ENCODE measurements at places on chromosomes 1 and 21. TPM values are rescaled to one million over a fixed set of nuclear protein-coding genes. Genes with fewer than 3 reads are reported as not detected.

KRTAP24-1 gene
- not detected for total RNA-seq

NFASC gene
- 19.1 TPM for total RNA-seq

PRRX1 gene
- 270 TPM for total RNA-seq

GJC2 gene
- total RNA-seq: 14.8 TPM

PLA2G5 gene
- 6.9 TPM for total RNA-seq

GREM2 gene
- total RNA-seq: 7.7 TPM

WDR77 gene
- 33.0 TPM for total RNA-seq

FOXD3 gene
- total RNA-seq: not detected

LCE3D gene
- total RNA-seq: not detected

TCP10L gene
- 0.17 TPM for total RNA-seq

ADCY10 gene
- 0.15 TPM for total RNA-seq

SNIP1 gene
- total RNA-seq: 21.7 TPM

HYI gene
- total RNA-seq: 31.3 TPM

SPRR1A gene
- total RNA-seq: not detected

SH2D2A gene
- not detected for total RNA-seq

B3GALT2 gene
- 0.17 TPM for total RNA-seq

SAMSN1 gene
- 0.15 TPM for total RNA-seq

PPT1 gene
- 73.4 TPM for total RNA-seq

ST6GALNAC3 gene
- 0.99 TPM for total RNA-seq

C2CD4D gene
- total RNA-seq: not detected

ETV3L gene
- total RNA-seq: not detected

GBP1 gene
- 25.5 TPM for total RNA-seq

UBR4 gene
- total RNA-seq: 126 TPM

SDCCAG8 gene
- total RNA-seq: 52.1 TPM

GJA8 gene
- not detected for total RNA-seq

SYNC gene
- 136 TPM for total RNA-seq

CD52 gene
- not detected for total RNA-seq

USF1 gene
- 75.5 TPM for total RNA-seq

GUCA2B gene
- total RNA-seq: not detected

ETS2 gene
- 33.4 TPM for total RNA-seq

RPE65 gene
- total RNA-seq: not detected

FCRL1 gene
- not detected for total RNA-seq

Measured in smooth muscle cell of trachea (primary cell).